ENCODE measurements at places on chromosomes 12 and 14.

- no peak for DNase-seq
Observed at GRCh38 chr14:54138354-54139038, 181.9 kb upstream of the BMP4 start.

DNA sequence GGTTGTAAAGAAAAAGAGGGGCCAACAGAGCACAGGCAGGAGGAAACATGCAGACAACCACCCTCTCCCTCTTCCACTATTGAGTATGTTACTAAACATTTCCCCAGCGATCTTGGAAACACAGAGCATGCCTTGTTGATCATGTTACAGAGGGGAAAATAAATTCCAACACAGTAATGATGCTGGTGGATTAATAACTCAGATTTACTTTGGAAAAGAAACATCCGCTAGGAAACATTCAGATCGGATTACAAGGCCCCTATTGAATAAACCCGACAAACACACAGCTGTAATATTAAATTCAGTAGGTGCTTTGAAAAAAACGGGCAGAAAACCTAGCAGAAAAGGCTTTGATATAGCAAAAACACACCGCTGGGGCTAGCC lies 5.4 kb downstream of the BMP4 start:
- no peak for DNase-seq

DNA sequence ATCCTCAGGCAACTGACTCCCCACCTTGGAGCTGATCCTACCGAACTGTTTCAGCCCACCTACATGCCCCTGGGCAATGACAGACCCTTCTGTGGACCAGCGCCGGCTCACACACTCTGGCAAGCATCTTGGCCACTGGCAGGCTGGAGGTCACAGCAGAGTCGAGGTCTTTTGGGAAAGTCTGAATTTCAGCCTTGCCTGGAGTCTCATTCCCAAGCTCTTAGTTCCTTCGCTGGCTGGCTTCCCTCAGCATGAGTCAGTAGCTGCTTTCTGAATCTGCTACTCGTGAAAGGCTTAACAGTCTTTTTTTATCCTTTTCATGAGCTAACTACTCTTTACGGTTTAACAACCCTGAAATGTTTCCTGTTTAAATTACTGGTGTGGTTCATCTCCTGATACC lies 44.5 kb downstream of the ASCL4 start:
- no peak for DNase-seq

DNA sequence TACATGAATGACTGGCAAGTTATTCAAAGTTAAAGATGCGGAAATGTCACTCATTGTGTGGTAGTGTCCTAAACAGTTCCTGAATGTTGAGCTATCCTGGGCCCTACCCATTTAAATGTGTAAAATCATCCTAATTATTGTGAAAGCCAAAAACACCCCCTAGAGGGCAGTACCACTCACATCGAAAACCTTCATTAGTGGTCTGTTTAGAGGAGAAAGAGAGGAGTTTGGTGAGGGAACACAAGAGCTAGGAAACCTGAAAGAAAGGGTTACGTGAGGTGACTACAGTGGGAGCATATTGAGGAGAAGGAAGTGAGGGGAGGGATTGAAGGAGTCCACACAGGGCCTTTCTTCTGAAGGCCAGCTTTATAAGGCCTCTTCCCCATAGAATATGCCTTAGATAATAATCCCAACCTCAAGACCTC lies 2.5 kb upstream of the TEP1 start:
- DNase-seq, result no peak

DNA sequence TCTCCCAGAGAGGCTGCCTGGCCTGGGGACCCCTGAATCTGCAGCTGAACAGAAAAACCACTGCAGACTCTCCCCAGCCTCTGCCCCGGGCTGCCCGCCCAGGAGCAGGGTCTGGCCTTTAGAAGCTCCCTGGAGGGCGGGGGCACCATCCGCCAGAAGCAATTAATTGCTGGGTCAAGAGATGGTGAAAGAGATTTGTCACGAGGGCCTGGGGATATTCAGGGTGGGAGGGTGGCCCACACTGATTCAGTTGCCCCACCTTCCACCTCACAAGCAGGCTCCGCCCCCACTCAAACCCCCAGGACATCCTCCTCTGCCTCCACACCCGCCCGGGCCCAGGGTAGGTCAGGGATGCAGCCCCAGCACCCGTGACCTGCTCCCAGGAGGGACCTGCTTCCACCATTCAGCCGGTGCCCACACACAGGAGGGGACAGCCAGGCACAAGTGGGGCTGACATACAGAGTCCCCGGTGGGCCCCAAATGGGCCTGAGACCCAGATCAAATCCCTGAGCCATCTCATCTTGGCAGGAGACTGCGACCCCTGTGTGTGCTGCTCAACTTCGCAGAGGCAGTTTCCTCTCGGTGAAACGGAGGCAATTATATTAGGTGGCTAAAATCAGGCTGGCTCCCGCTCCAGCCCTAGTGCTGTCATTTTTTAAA lies 23.0 kb downstream of the NCOR2 start:
- DNase-seq, result no peak

GRCh38 chr12:112393328-112393727 lies 11.1 kb upstream of the HECTD4 start:
- DNase-seq, result no peak

DNA sequence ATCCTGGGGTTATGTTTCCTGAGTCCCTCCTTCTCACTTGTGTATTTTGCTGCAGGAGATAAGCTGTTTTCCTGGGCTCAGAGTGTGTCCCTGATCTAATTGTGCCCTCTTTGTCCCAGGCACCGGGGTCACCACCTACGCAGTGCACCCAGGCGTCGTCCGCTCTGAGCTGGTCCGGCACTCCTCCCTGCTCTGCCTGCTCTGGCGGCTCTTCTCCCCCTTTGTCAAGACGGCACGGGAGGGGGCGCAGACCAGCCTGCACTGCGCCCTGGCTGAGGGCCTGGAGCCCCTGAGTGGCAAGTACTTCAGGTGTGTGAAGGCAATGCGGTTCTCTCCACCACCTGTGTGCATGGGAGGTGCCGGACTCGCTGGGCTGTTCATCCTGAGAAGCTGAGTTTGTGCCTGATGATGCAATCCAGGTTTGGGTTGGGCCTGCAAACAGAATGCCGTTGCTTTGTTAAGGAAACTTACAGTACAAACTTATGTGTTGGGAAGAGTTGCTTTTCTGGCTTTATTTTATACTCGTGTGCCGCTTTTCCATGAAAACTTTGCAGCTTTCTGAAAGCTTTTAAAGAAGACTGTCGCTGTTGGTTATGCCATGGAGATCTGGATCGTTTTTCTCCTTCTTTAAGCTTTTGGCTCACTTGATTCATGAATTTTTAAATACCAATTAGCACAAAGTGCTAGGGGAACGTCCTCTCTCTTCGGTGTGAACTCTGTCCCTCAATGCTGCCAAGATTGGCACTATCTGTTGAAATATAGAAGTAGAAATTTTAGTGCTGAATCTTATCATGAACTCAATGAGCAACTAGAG lies 27.6 kb downstream of the RDH12 start:
- DNase-seq, result peak; percentile 22

DNA sequence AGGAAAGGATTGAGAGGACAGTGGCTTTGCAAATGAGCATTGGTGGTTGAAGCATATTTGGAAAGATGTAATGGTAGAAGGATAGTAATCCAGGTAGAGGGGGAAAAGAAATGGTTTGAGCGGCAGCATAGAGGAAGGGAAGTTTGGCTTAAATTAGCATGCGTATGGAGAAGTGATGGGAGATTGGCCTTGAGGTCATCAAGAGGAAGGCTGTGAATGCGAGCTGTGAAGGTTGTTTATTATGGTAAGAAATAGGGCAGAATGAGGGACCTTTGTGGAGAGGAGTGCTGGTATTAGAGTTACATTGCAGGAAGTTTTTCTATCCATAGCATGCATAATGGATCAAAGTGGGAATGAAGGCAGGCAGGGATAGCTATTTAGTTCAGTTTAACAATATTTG lies 162.1 kb downstream of the TMTC2 start:
- DNase-seq, result no peak

DNA sequence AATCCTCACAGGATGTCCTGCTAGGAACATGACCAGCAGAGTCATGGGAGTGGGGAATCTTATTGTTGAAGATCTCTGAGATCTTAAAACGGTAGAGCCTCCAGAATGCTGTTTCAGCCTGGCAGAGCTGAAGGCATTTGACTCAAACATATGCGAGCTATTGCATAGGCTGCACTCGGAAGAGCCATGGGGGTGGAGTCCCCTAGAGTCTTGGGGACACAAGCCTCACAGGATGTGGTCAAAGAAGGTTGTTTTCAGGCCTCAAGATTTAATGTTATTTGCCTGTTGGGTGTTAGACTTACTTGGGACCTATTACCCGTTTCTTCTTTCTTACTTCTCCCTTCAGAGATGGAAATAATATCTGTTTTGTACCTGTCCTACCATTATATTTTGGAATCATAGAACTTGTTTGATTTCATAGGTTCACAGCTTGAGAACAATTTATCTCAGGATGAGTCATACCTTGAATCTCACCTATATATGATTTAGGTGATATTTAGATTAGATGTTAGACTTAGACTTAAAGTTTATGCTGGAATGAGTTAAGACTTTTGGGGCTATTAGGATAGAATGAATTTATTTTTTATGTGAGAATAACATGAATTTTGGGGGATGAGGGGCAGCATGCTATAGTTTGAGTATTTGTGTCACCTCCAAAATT lies 172.2 kb upstream of the ATP2B1 start:
- no peak for DNase-seq

GRCh38 chr12:69905801-69906200 lies 80.8 kb downstream of the MYRFL start:
- no peak for DNase-seq

DNA sequence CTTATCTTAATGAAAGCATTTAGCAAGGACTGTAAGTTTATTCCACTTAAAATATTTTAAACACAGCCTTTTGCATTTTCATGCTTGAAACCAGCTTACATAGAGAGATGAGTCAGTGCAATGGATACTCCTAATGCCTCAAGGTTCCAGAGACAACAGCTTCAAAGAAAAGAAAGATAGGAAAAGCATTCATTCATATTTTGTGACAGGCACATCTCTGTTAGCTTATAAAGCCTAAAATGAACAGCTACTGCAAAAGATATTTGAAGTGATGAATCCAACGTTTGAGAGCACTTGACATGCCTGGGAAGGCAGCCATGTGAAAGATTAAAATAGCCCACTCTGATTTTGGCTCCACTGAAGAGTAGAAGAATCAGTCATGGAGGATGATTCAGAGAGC lies 814.5 kb downstream of the RPS29 start:
- no peak for DNase-seq

- no peak for DNase-seq
Observed at GRCh38 chr14:25944020-25944419, 653.8 kb downstream of the NOVA1 start.

- no peak for DNase-seq
Observed at GRCh38 chr14:22519877-22520685, 68.9 kb downstream of the DAD1 start.
